ENCODE measurements at places on chromosomes 3 and 15. TPM values are rescaled to one million over a fixed set of nuclear protein-coding genes. Genes with fewer than 3 reads are reported as not detected.

- ATAC-seq: peak; percentile 60
These were observed 32.9 kb downstream of the MTHFS start for GRCh38 chr15:79863886-79864285.

- no peak for ATAC-seq
These were observed 450.2 kb upstream of the WNT5A start for GRCh38 chr3:55937301-55937700.

GRCh38 chr15:101255615-101256241, 3.9 kb upstream of the CHSY1 start:
- ATAC-seq: no peak

DNA sequence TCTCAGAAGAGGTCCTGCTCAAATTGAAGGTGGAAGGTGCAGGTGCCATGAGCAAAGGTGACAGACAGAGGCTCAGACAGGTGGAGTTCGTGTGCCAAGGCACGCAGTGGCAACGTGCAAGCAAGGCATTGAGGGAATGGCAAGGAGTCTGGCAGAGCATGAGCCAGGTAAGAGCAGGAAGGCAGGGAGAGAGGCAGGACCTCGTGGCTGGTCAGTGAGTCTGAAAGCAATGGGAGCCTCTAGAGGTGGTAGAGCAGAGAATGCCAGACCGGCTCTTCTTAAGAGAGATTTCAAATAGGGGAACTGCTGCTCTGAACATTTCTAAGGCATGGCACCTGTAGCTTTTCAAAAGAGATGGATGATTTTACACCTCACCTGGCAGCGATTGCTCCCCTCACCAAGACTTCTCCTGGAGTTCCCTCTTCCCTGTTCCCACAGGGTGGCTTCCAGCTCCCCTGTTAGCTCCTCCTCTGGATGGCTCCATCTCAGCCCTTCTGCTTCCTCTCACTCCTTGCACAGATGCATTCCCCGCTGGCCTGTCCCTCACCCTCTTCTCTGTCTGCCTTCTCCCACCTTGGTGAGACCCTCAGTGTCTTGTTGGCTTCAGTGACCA, 2.7 kb downstream of the MYO5C start:
- no peak for ATAC-seq

DNA sequence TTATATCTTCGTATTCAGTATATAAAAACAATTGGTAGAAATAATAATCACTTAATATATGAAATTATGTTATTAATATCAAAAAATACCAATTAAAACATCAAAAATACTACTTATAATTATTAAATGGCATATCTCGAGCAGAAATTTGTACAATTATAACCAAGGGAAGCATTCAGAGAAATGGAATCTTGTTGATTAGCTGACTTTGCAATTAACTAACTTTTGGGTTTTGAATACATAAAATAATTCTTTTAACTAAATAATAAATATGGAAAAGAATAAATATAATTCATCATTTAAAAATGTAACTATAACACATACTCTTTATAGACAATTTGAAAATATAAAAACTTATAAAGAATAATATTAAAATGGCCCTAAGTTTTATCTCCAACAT, 160.2 kb upstream of the LRRN1 start:
- ATAC-seq: no peak

DNA sequence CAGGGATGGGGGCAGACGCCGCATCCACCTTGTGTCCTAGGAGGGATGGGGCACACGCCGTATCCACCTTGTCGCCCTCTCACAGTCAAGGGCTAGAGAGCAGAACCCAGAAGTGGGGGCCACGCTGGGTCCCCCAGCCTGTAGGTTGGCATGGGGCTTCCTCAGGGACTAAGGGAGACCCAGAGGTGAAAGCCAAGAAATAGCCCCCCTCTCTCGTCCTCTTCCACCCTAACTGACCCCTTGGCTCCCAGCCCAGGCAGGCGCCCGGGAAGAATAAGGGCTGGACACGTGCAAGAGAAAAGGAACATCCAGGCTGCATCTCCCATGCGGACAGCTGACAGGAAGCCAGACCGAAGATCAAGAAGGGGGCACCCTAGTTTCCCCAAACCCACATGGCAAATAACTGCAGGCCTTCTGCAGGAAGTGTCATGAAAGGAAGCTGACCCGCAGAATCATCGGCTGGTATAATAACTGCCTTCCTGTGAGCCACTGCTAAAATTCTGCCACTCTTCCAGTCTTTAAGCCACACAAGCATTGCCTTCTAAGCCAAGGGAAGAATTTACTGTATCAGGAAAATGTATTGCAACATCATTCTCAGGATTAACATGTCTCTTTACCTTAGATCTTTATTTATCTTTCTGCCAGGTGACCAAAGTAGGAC, 38.5 kb upstream of the TFRC start:
- peak; percentile 47 for ATAC-seq

GRCh38 chr15:83928392-83928734, 274.4 kb downstream of the ADAMTSL3 start:
- ATAC-seq: peak; percentile 73

GRCh38 chr3:196604548-196604947, 34.9 kb upstream of the NRROS start:
- peak; percentile 38 for ATAC-seq

- no peak for ATAC-seq
These were observed 11.5 kb downstream of the CDAN1 start for GRCh38 chr15:42725331-42725903.

GRCh38 chr3:128585189-128585588, 65.4 kb downstream of the RPN1 start:
- ATAC-seq: peak; percentile 52

- no peak for ATAC-seq
These were observed 458.2 kb upstream of the MDFIC2 start for GRCh38 chr3:70770650-70771049.

DNA sequence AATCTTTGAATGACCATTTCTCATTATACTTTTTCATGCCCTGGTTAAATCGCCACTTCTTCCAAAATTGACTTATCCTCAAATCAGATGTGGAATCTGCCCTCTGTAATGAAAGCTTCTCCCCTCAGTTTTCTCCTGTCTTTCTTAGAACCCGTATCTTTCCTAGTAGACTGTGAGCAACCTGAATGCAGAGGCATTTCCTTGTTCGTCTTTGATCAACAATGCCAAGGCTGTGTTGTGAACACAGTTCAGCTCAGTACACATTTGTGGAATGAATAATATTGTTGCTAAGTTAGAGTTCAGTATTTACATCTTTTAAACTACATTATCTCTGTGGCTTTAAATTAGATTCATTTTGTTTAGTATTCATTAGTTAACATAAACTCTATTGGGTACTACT, 123.3 kb downstream of the TPRG1 start:
- no peak for ATAC-seq

The HTR3E gene
- total RNA-seq: not detected

The DNAJB8 gene
- not detected for total RNA-seq

The RLBP1 gene
- not detected for total RNA-seq

The SLC22A14 gene
- 0.15 TPM for total RNA-seq

The GOLGA8S gene
- total RNA-seq: 0.06 TPM

The MAP1A gene
- 1.7 TPM for total RNA-seq

The CLEC3B gene
- 0.37 TPM for total RNA-seq

Measured in activated T-helper 17 cell treated with anti-CD3 and anti-CD28 coated beads, Interleukin-2, amount 50 U/mL, for 72 hours (primary cell).